ENCODE measurements at places on chromosomes 2 and 18.
A peak's percentile ranks its signal among the peaks of the same experiment; 100 is the strongest.

DNA sequence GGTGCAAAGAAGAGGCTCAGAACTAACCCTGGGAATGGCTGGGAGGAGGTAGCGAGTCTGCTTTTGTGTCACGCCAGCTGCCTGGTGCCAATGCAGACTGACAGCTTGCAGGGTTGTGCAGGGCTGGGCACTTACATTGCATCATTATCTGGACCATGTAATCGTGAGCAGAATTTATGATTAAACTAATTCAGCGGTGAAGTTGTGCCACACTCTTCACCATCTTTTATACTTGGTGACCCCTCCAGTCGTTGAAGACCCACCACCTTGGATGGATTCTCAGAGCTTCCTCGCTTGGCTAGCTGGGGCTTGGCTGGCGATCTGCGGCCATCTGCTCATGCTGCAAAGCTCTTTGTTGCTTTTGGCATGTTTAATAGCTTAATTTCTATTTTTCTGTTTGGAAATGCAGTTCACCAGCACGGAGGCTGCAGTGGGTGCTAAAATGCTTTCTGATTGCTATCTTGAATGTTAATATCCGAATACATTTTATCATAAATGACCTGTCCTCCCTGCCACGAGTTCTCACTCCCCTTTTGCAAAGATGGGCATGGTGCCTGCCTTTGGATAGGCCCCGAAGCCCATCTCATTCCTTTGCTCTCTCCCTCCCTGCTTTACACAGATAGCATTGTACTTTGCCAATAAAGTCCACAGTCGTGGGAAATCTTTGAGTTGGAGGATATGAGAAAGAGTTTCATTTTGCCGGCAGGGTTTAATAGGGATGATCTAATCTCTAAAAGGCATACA is 188.2 kb downstream of the PRKCE start:
- DNase-seq, result no peak

GRCh38 chr2:125736306-125736705 is 919.7 kb upstream of the GYPC start:
- DNase-seq, result no peak

DNA sequence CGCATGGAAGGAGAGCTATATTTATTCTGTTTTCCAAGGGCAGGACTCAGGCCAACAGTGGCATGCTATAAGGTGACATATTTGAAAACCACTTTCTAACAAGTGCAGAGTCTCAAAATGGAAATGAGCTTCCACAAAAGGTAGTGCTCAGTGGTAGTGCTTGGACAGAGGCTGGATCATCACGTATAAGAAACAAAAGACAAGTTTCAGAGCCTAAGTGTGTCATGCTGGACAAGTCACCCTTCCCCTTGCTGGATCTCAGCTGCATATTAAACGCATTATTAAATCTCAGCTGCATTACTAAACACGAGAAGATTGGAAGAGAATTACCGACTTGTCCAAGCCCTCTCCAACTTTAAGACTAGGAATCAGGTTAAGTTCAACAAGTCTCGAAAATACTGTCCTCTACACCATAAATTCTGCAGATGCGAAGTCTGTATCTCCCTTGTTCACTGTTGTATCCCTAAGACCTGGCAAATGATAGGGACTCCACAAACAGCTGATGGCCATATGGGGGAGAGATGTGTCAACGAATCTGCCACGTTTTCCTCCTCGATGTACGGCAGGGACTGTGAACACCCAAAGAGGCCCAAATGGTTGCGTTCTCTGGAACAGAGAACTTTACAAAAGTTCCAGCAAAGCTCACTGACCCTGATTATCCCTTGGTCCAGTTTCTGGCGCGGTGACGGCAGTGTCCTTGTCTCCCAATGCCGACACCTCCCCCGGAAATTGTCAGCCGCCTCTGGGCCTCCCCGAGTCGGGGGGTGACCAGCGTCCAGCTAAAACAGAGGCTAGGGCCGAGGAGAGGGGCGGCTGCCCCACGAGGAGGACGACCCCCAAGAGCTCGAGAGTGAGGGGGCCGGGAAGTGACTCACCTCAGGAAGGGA is 611 bp downstream of the NOL10 start:
- DNase-seq, result no peak

GRCh38 chr2:8174641-8175257 is 507.1 kb upstream of the ID2 start:
- no peak for DNase-seq

GRCh38 chr2:134087371-134087921 is 166.4 kb upstream of the MGAT5 start:
- no peak for DNase-seq

DNA sequence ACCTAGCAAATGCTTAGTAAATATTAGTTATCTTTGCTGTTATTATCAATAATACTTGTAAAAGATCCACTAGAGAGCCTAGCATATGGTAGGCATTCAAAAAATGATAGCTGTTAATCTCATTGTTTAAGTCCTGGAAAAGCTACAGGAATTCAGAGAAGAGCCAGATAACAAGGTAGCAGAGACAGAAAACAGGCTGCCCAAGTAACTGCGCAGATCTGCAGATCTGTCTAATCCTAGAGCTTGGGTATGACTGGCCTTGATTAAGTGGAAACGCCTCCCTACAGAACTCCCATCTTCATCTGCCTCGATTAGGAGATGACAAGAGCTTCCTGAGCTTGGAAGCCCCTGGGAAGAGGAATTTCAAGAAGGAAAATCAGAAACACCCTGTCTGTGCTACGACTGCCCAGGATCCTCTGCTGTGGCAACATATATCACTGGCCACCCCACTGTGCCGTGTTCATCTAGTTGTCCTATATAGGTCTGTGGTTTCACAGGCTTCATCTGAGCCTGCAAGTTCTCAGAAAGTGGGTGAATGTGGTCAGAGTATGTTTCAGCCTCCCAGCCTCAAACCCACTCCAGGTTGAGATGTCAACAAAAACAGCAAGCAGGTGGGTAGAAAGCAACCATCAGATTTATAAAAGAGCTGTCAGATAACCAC is 151.5 kb upstream of the PKDCC start:
- peak; percentile 3 for DNase-seq

GRCh38 chr2:45191976-45192375 is 182.7 kb upstream of the SIX2 start:
- no peak for DNase-seq

DNA sequence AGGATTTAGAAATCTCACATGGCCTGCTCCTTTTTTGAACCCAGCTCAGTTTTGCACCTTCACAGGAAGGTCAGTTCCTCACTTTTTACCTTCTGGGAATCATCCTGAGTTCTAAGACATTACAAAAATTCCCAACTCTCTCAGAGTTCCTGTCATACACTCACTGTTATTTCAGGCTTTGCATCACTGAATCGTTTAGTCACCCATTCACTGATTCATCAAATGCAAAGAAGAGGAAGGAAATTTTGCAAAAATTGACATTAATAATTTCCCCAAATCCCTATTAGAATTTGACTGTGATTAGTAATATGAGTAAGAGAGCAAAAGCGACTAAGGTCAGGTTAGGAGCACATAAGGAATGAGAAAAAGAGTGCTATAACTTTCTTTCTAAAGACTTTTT is 197.5 kb downstream of the PDE1A start:
- DNase-seq, result no peak

GRCh38 chr2:47509250-47509649 is 106.3 kb downstream of the MSH2 start:
- DNase-seq, result no peak

GRCh38 chr2:208529796-208530195 is 123.2 kb downstream of the PTH2R start:
- DNase-seq, result no peak

GRCh38 chr2:182915369-182916326 is 49.2 kb upstream of the FRZB start:
- DNase-seq, result no peak

DNA sequence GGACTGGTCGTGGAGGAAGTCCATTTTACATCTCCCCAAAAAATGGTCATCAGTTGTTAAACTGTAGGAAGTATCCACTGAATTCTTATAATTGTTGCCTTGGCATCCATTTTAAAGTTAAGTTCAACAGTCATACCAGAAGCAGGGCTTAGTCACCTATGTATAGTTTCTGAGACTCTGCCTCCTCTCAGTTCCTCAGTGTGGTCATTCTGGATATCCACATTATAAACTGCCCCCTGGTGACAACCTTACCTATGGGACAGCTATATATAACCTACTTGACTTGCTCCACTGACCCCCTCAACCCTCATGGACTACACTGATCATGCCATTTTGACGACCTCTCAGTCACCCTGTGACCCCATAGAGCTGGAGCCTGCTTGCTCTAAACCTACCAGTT is 617.0 kb downstream of the LRP1B start:
- no peak for DNase-seq

DNA sequence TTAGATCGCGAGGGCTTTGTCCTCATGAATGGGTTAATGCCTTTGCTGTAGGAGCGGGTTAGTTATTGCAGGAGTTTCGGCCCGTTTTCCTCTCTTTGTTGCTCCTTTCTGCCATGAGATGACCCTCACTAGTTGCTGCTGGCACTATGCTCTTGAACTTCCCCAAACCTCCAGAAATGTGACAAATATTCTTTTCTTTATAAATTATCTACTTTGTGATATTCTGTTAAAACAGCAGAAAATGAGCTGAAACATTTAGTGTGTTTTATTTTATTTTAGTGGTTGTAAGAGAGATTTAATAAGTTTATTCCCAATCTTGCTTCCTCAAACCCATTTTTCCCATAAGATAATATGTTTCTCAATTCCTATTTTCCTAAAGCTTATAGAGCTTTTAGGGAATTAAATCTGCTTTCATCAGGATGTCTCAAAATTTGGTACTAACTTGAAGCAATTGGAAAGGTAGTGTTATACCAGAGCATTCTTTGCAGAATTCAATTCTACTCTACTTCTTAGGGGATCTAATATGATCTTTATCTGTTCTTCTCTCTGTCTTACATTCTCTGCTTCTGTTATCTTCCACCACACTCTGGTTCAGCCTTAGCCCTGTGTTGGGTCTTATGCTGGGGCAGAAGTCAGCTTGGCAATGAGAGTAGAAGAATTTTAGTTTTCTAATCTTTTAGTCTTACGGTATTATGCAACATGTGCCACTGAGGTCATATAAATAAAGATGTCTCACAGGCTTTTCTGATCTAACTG is 23.1 kb downstream of the DDX1 start:
- no peak for DNase-seq

- no peak for DNase-seq
Measured at GRCh38 chr2:102245266-102246151, 58.7 kb downstream of the IL1RL2 start.

DNA sequence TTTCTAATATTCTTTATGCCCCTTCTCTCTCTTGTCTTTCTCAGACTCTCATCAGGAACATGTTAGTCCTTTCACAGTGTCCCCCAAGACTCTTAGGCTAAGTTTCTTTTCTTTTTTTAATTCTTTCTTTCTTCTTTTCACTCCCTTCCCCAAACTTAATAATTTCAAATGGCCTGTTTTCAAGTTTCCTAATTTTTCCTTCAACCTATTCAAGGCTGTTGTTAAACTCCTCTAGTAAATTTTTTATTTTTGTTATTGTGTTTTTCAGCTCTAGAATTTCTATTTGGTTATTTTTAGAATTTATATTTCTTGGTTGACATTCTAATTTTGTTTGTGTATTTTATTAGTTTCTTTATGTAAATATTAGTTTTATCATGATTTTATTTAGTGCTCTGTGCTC is 236.6 kb upstream of the GYPC start:
- no peak for DNase-seq

- DNase-seq, result no peak
Measured at GRCh38 chr18:53134711-53135110, 794.7 kb downstream of the DCC start.

GRCh38 chr2:235605312-235606003 is 111.6 kb downstream of the AGAP1 start:
- DNase-seq, result no peak

DNA sequence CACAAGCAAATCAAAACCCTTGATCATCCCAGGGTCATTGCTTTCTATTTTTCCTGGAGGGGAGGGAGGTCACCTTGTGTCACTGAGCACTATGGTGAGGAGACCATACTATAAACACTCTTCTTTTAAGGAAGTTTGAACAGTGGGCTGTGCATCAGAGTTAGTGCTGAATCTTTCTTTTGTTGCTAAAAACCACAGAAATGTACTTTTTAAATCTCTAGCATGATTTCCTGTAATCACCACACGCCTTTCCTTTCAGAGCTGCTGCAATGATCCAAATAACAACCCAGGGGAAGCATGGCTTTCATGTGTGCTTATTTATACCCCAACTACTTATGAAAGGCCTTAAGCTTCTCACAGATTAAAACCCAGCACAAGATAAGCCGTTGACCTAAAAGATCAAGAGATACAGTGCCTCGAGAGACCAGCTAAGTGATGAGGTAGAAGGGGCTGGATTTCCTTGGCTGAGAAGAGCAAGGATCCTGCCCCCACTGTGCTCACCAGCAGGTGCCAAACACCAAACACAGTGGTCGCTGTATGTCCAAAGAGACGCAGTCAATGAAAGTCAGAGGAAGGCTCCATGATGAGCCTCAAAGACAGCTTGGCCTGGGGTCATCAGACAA is 34.7 kb downstream of the TRABD2A start:
- DNase-seq, result peak; percentile 47

DNA sequence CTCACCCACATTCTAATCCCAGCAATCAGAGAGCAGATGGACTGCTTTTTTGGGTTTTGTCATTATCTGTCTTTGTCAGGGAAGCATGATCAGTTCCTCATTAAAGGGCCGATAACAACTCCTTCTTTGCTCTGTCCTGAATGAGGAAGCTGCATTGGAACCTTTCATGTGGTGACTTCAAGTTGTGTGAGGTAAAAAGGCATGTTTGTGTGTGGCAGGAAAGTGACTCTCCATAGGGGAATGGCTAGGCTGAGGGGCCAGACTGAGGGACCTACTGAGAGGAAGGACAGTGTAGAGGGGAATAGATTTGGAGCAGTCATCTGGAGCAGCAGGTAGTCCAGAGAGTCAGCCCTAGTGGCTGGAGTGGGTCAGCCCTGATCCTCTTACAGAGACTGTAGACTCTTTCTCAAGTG is 23.6 kb upstream of the LRRTM1 start:
- no peak for DNase-seq

GRCh38 chr2:109057686-109058085 is 68.7 kb upstream of the EDAR start:
- DNase-seq, result peak; percentile 30

DNA sequence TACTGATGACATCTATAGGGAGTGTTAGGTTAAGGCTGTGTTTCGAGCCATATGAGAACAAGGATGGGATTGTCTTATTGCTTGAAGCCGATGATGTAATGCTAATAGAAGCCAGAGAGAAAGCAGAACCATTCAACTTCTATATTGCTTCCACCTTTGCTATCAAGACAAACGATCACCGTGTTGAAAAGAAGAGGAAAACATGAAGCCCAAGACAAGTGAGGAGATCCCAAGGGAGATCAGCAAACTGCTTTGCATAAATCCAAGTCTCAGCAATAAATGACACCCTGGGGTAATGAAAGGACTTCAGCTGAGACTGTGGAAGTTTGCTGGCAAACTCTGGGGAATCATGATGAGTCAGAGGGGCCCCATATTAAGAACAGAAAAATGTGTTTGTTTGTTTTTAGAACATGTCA is 206.2 kb downstream of the NCKAP5 start:
- no peak for DNase-seq

DNA sequence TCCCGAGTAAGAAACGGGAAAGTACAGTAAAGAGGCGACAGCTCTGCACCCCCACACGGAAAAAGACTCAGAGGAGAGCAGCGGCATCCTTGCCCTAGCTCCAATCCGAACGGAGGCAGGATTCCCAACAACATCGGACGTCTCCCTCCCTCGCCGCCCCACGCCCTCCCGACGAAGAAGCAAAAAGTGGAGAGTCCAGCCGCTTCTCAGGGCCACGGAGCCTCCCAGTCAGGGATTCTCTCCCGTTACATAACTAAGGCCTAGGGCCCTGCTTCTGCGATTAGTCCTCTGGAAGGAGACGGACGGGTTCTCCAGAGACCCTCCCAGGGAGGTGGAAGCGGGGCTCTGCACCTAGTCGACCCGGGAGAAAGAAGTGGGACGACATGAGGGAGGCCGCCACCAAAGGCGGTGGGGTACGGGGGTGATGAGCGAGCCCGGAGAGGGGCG is 587 bp downstream of the SUMO1 start:
- no peak for DNase-seq
